ENCODE measurements at places on chromosomes 11 and 22. TPM values are rescaled to one million over a fixed set of nuclear protein-coding genes. Genes with fewer than 3 reads are reported as not detected.

The GRAP2 gene
- 193 TPM for total RNA-seq

The CRYBB2 gene
- total RNA-seq = not detected

The RTN4R gene
- total RNA-seq = 3.2 TPM

DNA sequence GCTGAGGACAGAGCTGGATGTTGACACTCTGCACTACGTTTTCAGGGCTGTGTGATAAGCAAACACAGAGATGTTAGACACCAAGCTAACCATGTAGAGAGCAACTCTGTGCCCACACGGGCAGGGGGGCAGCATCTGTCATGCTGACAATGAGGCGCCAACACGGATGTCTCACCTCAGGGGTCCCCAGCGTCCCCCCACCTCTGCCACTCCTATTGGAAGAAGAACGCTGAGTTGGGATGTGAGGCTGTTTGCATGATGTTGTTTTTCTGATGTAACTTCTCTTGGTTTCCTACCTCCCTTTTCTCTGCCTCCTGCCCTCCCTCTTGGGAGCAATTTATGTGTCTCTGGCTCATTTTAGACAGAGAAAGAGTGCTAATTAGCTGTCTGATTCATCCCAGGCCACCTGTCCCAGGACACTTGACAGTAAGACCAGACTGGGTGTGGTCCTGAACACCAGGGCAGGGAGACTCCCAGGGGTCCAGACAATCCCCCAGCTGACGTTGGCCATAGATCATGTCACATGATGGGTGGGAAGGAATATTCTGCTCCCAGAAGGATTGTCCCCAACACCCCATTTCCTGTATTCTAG, 89.2 kb upstream of the NCAM1 start:
- no peaks in the 10 kb centered on the region for H3K4me1 ChIP-seq
- no peak overlapping the region for H3K4me3 ChIP-seq
- no peaks in the 10 kb centered on the region for H3K27me3 ChIP-seq
- H3K27ac ChIP-seq = no peak overlapping the region
- DNase-seq = no peak

- DNase-seq = no peak
- no peaks in the 10 kb centered on the region for H3K4me1 ChIP-seq
- no peaks in the 10 kb centered on the region for H3K27me3 ChIP-seq
- no peak overlapping the region for H3K27ac ChIP-seq
Measured at GRCh38 chr22:26391623-26392022, 37.4 kb upstream of the ASPHD2 start.

GRCh38 chr11:120248551-120249278, 8.8 kb downstream of the POU2F3 start:
- H3K27me3 ChIP-seq = no peaks in the 10 kb centered on the region
- no peaks in the 10 kb centered on the region for H3K36me3 ChIP-seq
- H3K4me1 ChIP-seq = no peaks in the 10 kb centered on the region
- DNase-seq = no peak

DNA sequence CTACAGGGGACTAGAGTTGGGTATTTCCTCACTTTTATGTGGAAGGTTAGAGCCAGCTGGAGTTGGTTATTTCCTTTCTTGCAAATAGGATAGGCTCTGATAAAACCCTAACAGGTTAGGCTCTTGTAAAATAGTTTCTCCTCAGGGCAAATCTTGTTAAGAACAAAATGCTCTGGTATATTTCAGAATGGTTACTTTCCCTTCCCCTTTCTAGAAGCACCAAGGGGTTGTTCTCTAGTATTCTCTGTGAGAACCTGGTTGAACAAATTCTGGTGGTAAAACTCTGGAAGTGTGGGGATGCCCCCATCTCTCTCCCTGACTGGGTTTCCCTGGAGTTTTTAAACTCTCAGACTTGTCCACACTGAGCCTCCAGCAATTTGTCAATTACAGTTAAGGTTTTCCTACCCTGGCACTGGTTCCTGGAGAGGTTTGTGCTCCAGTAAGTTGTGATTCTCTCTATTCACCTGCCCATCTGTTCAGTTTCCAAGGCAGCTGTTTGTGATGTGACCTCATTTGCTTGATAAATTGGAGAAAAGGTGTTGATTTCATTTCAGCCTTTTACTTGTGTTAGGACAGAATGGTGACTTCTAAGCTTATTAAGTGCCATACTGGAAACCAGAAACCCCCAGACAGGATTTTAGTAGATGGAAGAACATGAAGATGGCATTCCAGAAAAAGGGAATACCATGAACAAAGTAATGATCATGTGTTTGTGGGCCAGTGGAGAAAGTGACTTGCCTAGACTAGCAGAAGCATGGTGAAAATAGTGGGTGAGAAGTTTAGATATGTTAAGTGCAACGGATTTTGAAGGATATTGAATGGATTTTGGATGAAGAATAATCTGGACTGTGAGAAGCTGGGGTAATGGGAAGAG, 64.6 kb downstream of the EXT2 start:
- no peak for DNase-seq
- H3K36me3 ChIP-seq = no peaks in the 10 kb centered on the region
- H3K27me3 ChIP-seq = no peaks in the 10 kb centered on the region
- H3K4me3 ChIP-seq = no peak overlapping the region

DNA sequence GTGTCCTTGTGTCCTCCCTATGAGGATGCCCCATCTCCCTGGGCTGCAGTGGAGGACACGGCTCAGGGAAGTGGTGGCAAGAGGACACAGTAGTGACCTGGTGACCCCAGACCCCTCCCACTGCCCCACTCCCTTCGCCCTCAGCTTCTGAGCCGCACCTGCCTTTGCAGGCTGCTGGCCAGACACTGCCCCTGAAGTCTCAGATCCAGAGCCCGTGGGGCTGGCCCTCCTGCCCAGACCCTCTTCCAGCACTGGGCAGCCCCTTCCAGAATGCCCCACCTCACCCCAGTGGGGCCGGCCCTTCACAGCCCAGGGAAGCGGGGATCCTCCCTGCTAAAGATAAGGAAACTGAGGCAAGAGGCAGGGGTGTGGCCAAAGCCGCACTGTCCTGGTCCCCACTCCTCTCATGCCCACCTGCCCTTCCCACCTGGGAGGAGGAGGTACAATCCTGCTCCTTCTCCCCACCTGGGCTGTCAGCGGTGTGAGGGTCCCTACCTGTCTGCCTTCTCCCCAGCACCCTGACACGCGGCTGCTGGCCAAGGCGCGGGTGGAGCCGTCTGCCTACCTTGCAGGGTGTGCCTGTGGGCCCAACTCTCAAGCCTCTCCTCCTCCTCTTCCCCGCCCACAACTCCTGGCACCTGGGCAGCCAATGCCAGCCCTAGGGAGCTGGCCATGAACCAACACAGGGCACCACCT, 17.3 kb downstream of the TRPM5 start:
- no peaks in the 10 kb centered on the region for H3K4me1 ChIP-seq
- H3K27ac ChIP-seq = no peak overlapping the region
- H3K36me3 ChIP-seq = no peaks in the 10 kb centered on the region

DNA sequence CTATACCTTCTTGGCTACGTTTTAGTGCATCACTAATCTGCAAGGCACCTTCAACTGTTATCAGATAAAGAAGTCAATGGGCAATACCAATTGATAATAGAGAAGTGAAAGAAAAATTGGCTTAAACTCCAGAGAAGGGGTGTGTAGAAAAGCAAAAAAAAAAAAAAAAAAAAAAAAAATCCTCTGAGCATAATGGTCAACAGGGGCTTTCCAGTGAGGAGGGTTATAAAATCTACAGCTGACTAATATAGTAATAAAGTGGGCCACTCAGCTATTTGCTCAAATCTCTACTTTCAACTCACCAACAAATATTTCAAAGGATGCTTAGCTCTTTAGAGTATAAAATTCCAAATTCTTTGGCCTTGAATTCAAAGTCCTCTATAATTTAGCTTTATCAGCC, 77.8 kb downstream of the APOL5 start:
- no peak overlapping the region for H3K27ac ChIP-seq
- DNase-seq = no peak
- H3K4me1 ChIP-seq = no peaks in the 10 kb centered on the region
- H3K27me3 ChIP-seq = no peaks in the 10 kb centered on the region
- no peak overlapping the region for H3K4me3 ChIP-seq

- no peaks in the 10 kb centered on the region for H3K4me1 ChIP-seq
- H3K36me3 ChIP-seq = no peaks in the 10 kb centered on the region
- no peak overlapping the region for H3K4me3 ChIP-seq
- H3K27ac ChIP-seq = no peak overlapping the region
Measured at GRCh38 chr11:122453586-122453985, 201.9 kb upstream of the UBASH3B start.

- H3K4me1 ChIP-seq = no peaks in the 10 kb centered on the region
- no peak for DNase-seq
- H3K4me3 ChIP-seq = no peak overlapping the region
- H3K27ac ChIP-seq = no peak overlapping the region
- peaks cover 2% of the 10 kb centered on the region for H3K27me3 ChIP-seq
Measured at GRCh38 chr22:44526779-44527126, 28.7 kb upstream of the RTL6 start.

- peak overlapping the region; percentile 28 for H3K27ac ChIP-seq
- no peaks in the 10 kb centered on the region for H3K4me1 ChIP-seq
- no peak for DNase-seq
- no peaks in the 10 kb centered on the region for H3K27me3 ChIP-seq
Measured at GRCh38 chr11:100832829-100833228, 145.7 kb downstream of the ARHGAP42 start.
